ENCODE measurements at places on chromosomes 3 and 15.

GRCh38 chr3:146974001-146974400 lies 368.9 kb upstream of the PLSCR5 start:
- no peak for DNase-seq

DNA sequence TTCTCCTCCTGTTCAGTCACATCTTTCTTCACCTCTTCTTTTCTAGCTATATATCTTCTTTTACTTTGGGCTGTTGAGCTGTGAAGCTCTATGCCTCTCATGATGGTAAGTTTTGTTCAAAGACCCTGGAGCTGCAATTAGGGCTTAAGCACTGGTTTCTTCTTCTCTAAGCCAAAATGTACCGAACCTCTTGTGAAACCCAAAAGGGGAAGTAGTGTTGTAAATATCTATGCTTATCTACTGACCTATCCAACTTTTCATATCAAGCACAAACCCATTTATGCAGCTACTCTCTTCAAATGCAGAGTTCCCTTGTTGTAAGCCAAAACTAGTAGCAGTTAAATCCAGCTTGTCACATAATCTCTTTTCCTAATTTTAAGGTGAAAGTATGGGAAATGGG lies 123.6 kb upstream of the CD96 start:
- DNase-seq, result no peak

GRCh38 chr3:42682301-42683070 lies 2.9 kb upstream of the KLHL40 start:
- DNase-seq, result no peak

DNA sequence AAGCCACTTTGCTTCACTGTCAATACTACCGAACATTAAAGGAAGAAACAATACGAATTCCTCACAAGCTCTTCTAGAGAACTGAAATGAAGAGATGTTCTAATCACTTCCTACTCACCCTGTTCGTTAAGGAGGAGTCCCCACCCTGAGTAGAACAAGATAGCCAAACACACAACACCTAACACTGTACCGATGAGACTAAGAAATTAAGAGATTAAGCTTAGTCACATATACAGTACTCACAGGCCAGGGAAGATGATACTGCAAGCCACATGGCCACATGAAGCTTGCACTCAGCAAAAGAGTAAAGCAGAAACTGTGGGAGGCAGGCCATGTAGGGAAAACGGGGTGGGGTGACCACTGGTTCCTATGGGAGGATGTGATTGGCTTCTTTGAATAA lies 48.0 kb downstream of the CGGBP1 start:
- no peak for DNase-seq

- DNase-seq, result no peak
Measured at GRCh38 chr3:32313169-32313568, 74.7 kb downstream of the CMTM8 start.

DNA sequence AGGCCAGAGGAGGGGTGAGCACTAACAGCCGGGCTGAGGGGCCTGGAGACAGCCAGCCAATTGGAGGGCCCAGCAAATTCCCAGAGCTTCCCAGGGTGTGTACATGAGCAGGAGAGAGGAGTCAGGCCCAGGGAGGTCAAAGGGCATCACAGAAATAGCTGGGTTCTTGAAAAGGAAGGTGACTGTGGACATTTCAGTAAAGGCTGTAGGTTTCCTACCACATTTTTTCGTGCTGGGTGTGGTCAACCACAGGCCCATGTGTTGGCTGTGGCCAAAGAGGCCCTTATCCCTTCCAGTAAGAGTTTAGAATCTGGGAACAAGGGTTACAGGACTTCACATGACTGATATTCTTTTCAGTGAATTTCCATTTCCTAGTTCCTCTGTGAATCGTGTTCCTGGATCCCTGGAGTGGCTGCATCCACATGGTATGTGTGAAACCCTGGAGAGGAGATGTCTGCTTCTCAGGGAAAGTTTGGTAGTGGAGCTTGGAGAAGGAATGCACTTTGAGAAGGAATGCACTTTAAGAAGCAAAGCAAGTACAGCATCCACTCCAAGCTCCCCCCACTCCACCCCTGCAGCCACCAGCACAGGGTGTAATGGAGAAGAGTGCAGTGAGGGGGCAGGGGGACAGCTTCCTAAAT lies 73.2 kb upstream of the HEG1 start:
- no peak for DNase-seq

DNA sequence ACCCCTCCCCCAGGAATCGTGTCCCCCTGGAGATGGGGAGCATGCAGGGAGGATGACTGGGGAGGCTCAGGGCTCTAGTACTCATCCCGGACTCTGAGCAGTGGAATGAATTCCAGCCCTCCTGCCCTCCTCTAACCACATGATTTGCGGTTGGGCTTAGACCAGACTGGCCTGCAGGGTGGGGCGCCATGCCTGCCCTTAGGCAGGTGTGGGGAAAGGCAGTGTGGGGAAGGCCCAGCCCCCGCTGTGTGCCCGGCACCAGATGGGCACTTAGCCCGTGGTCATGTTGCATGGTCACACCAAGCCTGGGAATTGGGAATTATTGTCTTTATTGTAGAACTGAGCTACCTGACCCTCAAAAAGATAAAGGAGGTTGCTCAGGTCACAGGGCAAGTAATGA lies 283.8 kb downstream of the TLE3 start:
- no peak for DNase-seq

- DNase-seq, result no peak
Measured at GRCh38 chr3:48595526-48596121, 495 bp upstream of the COL7A1 start.

- DNase-seq, result no peak
Measured at GRCh38 chr3:65785065-65785645, 253.6 kb downstream of the MAGI1 start.

- DNase-seq, result no peak
Measured at GRCh38 chr15:98689431-98689861, 41.1 kb downstream of the IGF1R start.

- DNase-seq, result no peak
Measured at GRCh38 chr3:76664816-76665215, 375.1 kb upstream of the ROBO2 start.

GRCh38 chr15:40121911-40122638 lies 13.4 kb upstream of the BMF start:
- DNase-seq, result no peak

DNA sequence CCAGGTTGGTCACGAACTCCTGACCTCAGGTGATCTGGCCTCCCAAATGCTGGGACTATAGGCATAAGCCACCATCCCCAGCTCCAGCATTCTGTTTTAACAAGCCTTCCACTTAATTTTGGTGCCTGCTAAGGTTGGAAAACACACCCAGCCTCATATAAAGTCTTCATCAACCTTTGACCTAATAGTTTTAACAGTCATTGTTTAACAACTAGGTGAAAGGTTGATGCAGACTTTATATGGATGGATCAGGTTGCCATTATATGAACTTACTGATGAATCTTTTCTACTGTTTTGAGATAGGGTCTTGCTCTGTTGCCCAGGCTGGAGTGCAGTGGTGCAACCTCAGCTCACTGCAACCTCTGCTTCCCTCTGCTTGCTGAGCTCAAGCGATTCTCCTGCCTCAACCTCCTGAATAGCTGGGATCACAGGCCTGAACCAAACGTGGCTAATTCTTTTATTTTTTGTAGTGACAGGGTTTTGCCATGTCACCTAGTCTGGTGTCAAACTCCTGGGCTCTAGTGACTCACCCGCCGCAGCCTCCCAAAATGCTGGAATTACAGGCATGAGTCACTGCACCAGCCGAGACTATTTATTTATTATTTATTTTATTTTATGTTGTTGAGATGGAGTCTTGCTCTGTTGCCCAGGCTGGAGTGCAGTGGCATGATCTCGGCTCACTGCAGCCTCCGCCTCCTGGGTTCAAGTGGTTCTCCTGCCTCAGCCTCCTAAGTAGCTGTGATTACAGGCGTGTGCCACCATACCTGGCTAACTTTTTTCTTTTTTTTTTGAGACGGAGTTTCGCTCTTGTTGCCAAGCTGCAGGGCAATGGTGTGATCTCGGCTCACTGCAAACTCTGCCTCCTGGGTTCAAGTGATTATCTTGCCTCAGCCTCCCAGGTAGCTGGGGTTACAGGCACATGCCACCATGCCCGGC lies 3.1 kb upstream of the RPAP1 start:
- no peak for DNase-seq

- no peak for DNase-seq
Measured at GRCh38 chr15:95912280-95912625, 418.2 kb upstream of the NR2F2 start.

DNA sequence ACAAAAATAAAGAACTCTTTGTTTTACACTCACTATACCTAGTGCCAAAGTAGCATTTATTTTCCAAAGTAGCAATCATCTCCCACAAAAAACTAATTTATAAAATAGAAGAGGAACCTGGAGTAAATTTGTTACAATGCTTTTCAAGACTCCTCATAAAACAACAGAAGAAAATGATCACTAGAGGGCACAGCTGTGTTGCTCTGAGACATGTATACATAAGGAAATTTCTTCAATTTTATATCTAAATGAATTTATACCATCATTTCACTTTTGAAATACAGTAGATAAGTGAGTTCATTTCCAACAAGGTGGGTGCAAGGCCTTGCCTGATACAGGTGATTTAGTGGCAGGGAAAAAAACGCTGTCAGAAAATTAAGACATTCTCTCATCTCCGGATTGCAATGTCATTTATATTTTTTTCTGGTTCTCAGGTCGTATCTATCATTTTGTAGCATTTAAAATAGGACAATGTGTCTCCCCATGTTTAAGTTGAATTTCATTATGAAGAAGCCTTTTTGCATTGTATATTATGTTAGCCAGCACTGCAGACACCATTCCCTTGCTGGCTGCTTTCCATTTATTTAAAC lies 25.3 kb upstream of the ARHGEF26 start:
- no peak for DNase-seq

GRCh38 chr15:72916897-72917296 lies 133.3 kb upstream of the ADPGK start:
- DNase-seq, result no peak

- DNase-seq, result no peak
Measured at GRCh38 chr3:196339493-196340254, 1.5 kb upstream of the TM4SF19 start.
